ENCODE measurements at places on chromosomes 16 and 17.

- no peak for DNase-seq
Observed at GRCh38 chr17:78992542-78993212, 13.0 kb upstream of the LGALS3BP start.

- no peak for DNase-seq
Observed at GRCh38 chr16:65936096-65936495, 430.4 kb upstream of the CDH5 start.

- no peak for DNase-seq
Observed at GRCh38 chr17:70307430-70308225, 138.3 kb downstream of the KCNJ2 start.

- no peak for DNase-seq
Observed at GRCh38 chr17:30164531-30164930, 47.9 kb downstream of the NSRP1 start.

- DNase-seq: no peak
Observed at GRCh38 chr17:21146362-21147015, 19.7 kb downstream of the DHRS7B start.

Measured in activated effector memory CD4-positive, alpha-beta T cell treated with Interleukin-2 at 50 U/mL for 16 hours (primary cell).